ENCODE measurements at places on chromosomes 7 and 10. TPM values are rescaled to one million over a fixed set of nuclear protein-coding genes. Genes with fewer than 3 reads are reported as not detected.

DNA sequence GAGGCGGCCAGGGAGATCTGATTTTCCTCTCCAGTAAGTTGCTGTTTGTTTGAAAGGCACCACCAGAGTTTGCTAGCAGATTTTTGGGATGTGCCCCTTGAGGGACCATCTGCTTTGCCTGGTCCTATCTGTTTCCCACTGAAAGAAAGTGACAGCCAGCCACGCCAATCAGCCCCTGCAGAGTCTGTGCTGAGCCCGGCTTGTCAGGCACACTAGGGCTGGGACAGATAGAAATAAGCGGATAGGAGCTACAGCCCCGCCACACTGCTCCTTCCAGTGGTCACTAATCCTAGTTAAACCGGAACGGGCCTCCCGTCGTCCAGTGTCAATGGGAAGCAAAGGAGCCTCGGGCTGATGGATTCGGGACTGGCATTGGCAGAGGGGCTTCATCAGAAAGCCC lies 161.9 kb upstream of the PRR15 start:
- DNase-seq = no peak

GRCh38 chr7:159112136-159113011 lies 32.3 kb downstream of the VIPR2 start:
- DNase-seq = peak; percentile 21

- DNase-seq = no peak
These were observed 115.2 kb upstream of the CDK1 start for GRCh38 chr10:60662917-60663614.

GRCh38 chr7:50560865-50561351 lies 4.3 kb downstream of the DDC start:
- no peak for DNase-seq

GRCh38 chr7:141039376-141039775 lies 24.6 kb upstream of the MRPS33 start:
- no peak for DNase-seq

- DNase-seq = no peak
These were observed 72.3 kb downstream of the CREB5 start for GRCh38 chr7:28484606-28484935.

GRCh38 chr7:27210441-27211083 lies 10.7 kb upstream of the HOXA13 start:
- no peak for DNase-seq

- no peak for DNase-seq
These were observed 30.4 kb downstream of the MYPN start for GRCh38 chr10:68139448-68140272.

DNA sequence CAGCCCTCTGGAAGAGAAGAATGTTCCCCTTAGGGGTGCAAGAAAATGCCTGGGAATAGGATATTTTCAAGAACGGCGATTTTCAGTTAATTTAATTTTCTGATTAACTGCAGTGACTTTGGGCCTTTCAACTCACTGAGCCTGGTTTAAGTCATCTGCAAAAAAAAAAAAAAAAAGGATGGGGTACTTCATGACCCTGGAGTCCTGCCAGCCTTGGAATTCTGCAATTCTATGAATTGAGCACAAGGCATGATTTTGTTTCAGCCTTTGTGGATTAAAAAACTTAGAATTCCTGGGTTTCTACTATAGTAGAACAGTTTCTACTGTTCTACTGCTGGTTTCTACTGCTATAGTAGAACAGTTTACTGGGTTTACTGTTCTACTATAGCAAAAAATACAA lies 58.3 kb upstream of the CALD1 start:
- DNase-seq = no peak

- no peak for DNase-seq
These were observed 636.6 kb downstream of the SDK1 start for GRCh38 chr7:3937605-3938004.

DNA sequence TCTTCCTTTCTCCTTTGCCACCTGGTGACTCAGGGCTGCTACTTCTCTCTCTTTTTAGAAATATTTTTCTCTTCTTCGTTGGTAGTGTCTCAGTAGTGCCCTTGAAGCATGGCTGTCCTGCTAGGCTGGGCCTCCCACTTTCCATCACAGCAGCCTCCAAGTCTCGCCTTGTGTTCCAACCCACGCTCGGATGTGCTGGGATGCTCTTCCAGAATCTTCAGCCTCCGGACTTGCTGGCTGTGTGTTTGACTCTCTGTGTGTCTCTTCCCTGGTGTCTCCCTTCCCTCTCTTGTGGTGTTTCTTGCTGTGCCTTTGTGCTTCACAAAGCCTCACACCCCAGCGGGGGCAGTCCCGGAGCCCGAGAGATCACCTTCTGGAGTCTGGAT lies 100.5 kb downstream of the INPP5A start:
- DNase-seq = no peak

DNA sequence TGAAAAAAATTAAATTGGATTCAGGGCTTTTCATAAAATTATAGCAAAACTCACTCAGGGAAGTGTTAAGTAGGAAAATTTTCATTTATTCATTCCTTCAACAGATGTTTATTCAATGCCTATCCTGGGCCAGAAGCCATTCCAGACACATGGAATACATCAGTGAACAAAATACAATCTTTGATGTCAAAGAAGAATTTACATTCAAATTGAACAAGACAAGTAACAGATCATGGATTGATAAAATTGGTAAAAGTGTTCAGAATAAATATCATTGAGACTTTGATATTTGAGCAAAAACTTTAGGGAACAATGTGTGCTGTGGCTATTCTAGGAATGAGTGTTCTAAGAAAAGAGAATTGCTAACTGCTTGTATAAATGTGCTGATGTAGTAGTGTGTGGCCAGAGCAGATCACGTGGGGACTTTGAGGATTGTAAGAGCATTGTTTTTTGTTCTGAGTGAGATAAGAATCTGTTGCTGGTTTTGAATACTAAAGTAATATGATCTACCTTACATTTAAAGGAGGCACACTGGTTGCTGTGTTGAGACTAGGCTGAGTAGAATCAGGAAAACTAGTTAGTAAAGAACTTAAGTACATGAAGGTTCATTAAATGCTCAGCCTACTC lies 957.2 kb downstream of the PCDH15 start:
- DNase-seq = no peak

DNA sequence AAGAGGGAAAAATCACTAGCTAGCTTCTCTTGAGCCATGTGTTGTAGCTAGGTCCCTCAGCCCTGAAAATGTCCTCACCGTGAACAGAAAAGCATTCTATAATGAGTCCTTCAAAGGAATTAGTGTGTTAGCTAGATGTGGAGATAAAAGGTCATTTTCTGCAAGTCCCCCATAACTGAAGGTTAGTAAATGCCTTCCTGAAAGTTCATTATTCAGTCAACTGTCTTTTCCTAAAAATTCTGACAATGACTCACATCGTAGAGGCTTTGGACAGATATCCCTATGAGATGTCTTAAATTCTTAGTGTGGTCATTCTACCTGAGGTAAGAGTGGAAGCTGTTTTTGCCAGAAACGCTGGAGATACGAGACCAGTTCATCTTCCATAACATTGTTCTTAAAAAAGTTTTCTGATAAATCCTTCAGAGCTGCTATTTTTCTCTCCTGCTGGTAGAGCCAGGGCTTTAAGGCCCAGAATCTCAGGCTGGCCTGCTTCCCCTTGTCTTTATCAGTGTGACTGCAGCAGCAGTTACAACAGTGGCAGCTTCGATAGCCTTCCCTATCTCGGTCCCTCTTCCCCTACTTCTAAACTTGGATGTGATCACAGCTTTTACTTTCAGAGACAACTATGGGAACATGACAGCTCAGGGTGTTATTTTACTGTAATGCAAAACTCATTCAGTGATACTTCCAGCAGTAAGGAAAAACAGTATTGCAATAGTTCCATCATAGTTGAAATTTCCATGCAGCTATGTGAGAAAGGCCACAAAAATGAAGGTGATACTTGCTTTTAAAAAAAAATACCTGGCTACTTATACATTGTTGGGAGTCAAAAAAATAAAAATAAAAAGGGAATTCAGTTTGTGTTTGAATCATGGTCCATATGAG lies 37.3 kb upstream of the PRKAR2B start:
- DNase-seq = no peak

DNA sequence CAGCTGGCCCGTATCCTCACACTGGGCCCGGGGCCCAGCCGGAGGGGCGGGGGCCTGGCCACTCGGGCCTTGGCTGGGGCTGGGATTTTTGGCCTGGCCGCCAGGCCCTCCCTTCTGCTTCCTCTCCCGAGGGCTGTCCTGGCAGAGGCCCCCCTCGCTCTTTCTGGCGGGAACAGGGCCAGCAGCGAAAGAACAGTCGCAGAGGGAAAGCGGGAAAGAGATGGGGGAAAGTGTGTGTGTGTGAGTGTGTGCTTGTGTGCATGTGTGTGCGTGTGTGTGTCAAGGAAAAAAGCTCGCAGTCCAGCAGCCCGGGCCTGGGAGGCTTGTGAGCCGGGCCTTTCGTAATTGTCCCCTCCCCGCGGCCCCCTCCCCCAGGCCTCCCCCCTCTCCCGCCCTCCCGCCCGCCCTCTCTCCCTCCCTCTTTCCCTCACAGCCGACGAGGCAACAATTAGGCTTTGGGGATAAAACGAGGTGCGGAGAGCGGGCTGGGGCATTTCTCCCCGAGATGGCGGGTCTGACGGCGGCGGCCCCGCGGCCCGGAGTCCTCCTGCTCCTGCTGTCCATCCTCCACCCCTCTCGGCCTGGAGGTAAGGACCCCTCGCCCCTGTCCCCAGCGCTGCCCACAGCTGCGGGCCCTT lies at the start of gene ELN:
TSS of gene ELN (plus strand) at position 491 of the 638 bp plus-strand sequence. CDS start at position 506, 15 bp downstream.
- no peak for DNase-seq

DNA sequence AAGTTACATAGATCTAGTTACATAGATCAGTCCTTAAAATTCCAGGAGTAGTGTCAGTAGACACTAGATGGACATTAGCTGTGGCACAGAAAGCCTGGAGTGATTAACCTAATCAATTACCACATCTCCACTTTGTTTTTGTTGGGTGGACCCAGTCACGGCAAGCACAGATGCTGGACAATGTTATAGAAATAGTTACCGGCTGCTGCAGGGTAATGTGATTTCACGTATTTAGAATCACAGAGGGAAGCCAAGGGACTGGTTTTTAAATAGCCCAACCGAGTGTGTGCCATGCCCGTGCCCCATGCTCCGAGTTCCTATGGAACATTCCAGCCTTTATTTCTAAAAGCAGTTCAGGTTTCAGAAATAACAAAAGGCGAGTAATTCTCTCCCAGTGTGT lies 2.8 kb downstream of the LGI1 start:
- DNase-seq = no peak

DNA sequence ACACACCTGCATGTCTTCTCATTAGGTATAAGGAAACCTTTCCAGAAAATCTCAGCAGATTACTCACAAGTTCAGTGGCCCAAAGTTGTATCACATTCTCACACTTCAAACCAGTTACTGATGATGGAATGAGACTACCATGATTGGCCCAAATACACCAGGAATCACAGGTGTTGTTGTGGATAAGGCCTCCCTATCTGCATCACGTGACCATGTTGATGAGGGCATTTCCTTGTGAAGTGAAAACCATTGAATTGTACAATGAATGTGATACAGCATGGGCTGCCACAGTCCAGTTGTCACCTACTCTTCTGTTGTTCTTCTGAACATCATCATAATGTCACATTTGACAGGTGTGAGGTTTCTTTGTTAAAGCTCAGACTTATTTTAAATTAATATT lies 431.7 kb downstream of the AUTS2 start:
- DNase-seq = no peak

GRCh38 chr10:29344073-29344820 lies 55.4 kb downstream of the LYZL1 start:
- DNase-seq = no peak

GRCh38 chr7:12458520-12459131 lies 55.0 kb upstream of the VWDE start:
- no peak for DNase-seq

DNA sequence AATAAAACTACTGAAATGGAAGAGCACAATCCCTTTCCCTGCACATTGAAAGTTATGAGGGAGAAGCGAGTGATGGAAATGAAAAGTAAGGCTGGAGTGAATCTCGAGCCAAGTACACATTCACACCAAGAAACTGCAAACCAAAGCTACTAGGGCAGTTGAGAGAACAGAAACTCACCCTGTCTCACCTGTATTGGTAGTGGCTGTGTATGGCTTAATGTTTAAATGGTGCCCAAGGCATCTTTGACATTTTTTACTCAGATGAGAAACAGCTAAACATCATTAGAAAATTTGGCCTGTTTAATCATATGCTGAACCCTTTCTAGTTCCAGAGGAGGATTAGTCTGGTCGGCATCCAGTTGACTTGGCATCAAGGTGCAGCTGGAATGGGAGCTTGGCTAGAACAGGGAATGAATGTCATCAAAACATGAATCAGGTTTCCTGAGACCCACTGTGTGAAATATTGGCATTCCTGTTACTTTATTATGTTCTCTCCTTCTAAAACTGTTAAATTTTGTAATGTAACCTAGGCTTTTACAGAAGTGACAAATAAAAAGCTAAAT lies 840.8 kb downstream of the GRM8 start:
- no peak for DNase-seq

GRCh38 chr10:119059557-119059956 lies 21.1 kb downstream of the EIF3A start:
- no peak for DNase-seq

DNA sequence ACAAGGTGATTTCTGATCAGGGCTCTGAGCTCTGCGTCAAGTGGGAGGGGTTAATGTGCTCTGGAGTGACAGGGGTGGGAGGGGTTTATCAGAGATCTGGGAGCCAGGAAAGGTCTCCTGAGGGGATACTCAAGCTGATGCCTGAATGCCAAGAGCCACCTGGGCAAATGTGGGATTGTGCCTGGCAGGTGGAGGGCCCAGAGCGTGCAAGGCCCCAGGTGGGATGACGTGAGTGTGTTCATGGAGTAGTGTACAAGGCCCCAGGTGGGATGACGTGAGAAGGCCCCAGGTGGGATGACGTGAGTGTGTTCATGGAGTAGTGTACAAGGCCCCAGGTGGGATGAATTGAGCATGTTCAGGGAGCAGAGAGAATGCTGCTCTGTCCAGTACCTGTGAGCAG lies 610.3 kb downstream of the PTPRN2 start:
- DNase-seq = no peak

Gene GOLGA7B
- 6.4 TPM for total RNA-seq

Gene SPAM1
- total RNA-seq = not detected

Gene PON1
- total RNA-seq = not detected

Gene TRIM50
- total RNA-seq = not detected

Gene OPN4
- not detected for total RNA-seq

Gene DYDC2
- not detected for total RNA-seq

Gene FAM171A1
- 3.2 TPM for total RNA-seq

Gene EGFR
- not detected for total RNA-seq

Gene MACC1
- total RNA-seq = 0.08 TPM

Gene PRKG1
- not detected for total RNA-seq

Gene CASTOR2
- 3.3 TPM for total RNA-seq
